NCI-H1092 (cell line): ENCODE measurements at places on chromosomes 12 and 14.

DNA sequence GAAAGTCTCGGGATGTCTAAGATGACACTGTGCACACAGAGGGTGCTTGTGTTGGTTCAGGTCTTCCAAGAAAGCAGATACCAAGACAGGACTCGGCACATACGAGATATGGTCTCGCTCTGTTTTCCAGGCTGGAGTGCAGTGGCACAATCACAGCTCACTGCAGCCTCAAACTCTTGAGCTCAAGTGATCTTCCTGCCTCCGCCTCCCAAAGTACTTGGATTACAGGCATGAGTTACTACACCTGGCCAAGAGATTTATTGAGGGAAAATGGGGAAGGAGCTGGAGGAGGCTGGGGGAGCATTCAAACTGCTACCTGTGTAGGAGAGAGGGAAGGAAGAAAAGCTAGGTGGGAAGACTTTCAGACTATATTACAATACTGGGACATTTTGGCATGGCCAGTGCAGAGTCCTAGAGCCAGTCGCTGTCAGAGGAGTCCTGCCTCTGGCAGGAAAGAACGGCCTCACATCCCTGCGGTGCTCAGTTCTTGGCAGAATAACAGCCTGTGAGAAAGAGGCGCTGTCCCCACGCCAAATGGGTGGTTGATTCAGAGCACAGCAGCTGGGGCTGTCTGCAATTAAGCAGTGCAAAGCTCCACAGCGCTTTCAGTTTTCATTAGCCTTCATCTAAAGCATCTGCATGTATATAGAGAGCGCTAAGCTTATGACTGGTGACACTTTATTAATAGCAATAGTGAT, 18.3 kb downstream of the SLC17A8 start:
- peak; percentile 48 for DNase-seq

DNA sequence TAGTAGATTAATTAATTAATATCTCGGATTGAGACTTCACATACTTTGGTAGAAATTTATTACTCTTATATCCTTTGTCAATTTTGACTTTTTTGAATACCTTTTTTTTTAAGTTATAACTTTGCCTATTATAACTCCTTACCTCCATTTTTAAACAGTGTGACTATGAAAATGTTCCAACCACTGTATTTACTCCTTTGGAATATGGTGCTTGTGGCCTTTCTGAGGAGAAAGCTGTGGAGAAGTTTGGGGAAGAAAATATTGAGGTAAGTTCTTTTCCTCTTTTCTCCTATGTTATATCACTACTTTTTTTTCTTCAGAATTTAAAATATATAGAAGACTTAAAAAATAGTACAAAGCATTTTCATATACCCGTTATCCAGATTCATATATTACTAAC, 27.8 kb downstream of the EID3 start:
- no peak for DNase-seq

GRCh38 chr12:40697566-40698259, 5.5 kb downstream of the CNTN1 start:
- no peak for DNase-seq

GRCh38 chr12:58249610-58250009, 308.2 kb downstream of the ATP23 start:
- no peak for DNase-seq

DNA sequence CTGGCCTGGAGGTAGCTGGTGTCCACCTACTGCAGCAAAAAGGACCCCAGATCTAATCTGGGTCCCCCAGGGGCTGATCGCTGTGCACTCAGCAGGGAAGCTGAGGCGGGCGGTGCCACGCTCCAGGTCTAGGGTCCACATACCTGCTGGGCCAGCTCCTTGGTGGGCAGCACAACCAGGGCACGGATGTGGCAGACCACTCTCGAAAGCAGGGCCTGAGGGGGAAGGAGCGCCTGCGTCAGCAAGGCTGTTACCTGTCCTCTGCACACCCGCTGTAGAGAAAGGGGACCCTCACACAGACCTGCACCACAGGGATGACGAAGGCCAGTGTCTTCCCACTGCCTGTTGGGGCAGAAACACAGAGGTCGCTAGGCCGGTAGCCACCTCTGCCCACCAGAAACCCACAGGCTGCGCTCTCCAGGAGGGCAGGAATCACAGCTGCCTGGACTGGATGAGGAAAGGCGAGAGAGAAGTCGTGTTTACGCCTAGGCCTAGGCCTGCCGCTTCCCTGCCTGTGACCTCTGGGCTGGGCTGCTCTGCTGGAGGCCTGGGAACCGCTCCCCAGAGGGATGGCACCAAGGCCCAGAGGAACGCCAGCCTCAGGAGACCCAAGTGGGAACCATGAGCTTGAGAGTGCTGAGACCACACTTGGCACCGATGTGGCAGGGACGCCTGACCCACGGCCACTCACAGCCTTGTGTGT, 2.0 kb downstream of the DDX51 start:
- no peak for DNase-seq

GRCh38 chr12:56601503-56601902, 28.6 kb downstream of the BAZ2A start:
- no peak for DNase-seq

- DNase-seq = peak; percentile 88
These were observed 105.1 kb downstream of the SCARB1 start for GRCh38 chr12:124758266-124759220.

GRCh38 chr12:106600503-106600902, 17.7 kb downstream of the RFX4 start:
- DNase-seq = no peak

DNA sequence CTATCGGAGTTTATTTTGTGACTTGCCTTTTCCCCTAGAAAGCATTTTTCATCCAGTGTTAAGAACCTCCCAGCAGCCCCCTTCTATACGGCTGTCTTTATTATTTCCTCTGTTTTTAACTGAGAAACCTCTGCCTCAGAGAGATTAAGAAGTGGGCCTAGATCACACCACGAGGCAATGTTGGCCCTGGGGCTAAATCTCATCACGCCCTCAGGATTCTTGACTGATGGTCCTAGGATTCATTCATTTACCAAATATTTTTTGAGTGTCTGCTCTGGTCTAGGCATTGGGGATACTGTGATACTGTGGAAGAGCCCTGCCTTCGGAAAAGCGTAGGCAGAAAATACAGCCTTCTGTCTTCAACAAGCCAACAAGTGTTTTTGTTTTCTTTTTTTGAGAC, 42.1 kb downstream of the C14orf132 start:
- no peak for DNase-seq

DNA sequence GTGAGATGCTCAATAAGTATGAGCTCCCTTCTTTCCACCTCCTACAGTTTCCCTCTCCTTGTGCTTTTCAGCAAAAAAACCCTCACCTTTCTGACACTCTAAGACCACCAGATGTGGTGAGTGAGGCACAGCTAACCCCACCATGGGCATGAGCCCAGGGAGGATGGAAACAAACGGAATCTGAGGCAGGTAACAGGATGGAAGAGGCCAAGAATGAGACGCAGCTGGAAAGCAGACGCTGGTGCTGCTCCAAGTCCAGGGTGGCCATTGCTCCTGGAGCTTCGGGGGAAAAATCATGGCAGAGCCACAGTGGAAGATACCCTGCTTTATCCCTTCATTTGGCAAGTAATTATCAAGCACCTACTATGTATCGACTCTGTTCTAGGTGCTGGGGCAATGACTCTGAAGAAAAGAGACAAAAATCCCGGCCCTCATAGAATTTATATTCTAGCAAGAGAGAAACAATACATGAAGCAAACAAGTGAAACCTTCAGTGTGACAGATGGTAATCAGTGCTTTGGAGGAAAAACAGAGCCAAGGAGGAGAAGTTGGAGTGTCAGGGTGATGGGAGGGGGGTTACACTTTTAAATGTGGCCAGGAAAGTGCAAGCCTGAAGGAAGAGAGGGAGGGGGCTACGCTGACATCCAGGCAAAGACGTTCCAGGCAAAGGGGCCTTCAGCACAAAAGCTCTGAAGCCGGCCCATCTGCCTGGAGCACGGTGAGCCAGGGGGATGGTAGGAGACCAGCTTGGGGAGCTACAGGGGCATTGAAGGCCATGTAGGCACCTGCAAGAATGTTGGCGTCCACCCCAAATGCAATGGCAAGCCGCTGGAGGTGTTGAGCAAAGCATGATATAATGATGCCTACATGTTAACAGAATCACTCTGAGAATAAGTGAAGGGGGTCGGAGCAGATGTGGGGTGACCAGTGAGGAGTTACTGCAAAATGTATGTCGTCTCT, 154.2 kb downstream of the DPF3 start:
- no peak for DNase-seq

- no peak for DNase-seq
These were observed 130.9 kb downstream of the NDUFA12 start for GRCh38 chr12:94872671-94872970.

DNA sequence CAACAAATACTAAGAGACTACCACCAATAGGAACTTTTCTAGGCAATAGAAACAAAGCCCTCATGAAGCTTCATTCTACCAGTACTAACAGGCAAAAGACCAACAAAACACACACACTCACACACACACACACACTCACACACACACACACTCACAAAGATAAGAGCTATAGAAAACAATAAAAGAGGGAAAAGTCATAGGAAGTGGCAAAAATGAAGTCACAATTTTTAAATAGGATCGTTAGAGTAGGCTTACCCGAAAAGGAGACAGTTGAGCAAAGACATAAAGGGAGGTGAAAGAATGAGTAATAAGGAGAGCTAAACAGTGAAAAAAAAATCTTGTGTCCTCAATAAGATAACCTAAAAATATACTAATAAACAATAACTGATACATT, 66.5 kb downstream of the C2CD5 start:
- DNase-seq = no peak

- no peak for DNase-seq
These were observed 84.7 kb upstream of the FRMD6 start for GRCh38 chr14:51566831-51567582.

- no peak for DNase-seq
These were observed 2.4 kb upstream of the CLEC1B start for GRCh38 chr12:10001171-10001776.

DNA sequence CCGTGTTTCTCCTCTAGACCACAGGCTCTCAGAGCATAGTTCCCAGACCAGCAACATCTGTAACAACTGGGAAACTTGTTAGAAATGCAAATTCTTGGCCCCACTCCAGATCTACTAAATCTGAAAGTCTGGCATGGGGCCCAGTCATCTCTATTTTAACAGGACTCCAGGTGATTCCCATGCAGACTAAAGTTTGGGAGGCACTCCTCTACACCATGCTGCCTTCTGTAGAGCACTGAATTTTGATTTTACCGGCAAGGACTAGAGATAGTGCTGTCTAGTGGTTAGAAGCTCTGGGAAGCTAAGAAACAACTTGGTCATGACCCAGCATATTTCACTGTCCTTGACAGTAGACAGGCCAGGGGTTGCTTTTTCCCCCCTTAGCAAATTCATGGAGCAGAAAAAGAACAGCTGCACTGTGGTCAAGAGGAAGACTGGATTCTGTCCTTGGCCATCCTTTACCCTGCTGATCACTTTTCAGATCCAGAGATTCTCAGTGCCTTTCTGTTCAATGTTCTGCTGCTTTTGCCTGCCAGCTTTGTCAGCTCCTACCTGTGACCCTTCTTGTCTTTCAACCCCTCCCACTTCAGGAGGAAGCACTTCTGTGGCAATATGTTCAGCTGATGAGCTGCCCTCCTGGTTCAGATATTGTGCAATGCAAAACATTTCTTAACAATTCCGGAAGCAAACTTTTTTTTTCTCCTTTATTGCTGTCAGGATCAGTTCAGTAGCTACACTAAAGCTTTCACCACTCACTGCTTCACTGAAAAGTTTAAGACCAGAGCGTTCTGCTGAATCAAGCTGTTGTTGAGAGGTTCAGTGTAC, 133.8 kb upstream of the NUDT4 start:
- DNase-seq = no peak

DNA sequence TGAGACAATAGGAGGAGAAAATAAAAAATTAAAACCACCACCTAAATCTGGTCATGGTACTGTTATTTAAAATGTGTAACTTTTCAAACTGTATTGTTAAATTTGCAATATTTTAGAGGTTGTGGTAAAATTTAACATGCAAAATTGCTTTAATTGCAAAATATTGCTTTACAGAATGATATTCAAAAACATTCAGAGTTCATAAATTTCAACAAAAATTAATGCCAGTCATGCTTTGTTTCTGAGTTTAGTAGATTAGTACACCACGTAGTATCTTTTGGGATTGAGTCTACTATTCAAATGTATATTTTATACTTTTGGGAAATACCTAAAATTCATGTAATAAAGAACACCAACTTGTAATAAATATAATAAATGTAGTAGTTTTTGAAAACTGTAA, 18.3 kb downstream of the ETFRF1 start:
- DNase-seq = no peak

DNA sequence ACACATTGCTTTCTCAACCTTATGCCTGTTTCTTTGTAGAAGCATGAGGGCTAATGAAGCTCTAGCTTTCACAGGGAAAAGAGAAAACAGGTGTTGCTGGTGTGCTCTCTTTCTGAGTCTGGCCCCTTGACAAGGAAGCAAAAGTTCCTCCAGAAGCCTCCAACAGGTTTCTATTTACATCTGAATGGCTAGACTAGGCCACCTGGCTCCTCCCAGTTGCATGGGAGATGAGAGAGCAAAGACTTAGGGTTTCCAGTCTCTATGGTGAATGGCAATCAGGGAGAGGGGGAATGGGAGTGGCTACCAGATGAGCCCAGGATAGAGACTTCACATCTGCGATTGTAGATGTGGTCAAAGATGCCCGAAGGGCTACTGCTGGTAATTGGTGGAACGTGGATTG, 138.1 kb upstream of the PLXNC1 start:
- DNase-seq = no peak

- DNase-seq = peak; percentile 69
These were observed 203.6 kb downstream of the NOVA1 start for GRCh38 chr14:26394150-26394810.

- DNase-seq = no peak
These were observed 32.6 kb upstream of the FGD4 start for GRCh38 chr12:32366714-32367113.

DNA sequence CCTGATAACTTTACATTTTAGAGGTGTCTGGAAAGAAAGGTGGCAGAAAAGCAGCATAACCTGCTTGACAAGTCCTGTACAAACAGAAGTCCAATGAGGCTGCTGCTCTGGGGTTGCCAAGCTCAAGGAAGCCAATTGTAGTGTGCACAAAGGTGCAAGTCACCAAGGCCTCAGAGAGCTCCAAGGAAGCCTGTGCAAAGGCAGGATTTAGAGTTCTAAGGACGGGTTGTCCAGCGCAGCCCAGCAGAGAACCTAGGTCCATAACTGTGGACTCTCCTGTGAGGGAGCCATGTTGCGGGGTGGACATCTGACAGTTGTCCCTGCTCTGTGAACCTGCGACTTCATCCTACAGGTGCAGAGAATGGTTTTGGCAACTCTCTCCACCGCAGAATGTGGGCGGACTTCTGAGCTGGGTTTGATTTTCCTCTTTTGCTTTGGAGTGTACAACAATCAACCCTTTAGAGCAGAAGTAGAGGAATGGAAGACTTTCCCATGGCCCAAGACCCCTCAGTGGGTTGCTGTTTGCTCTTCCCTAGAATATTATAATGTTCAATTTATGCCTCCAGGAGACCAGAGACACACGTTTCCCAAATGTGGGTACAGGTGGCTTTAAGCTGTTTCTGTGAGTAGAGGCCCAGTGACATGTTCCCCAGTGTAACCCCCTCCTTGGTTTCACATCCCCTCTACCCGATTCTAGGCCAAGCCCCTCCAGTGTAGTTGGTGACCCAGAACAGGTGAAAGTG, 81.0 kb downstream of the ETV6 start:
- DNase-seq = no peak
